H7 (cell line): ENCODE measurements at places on chromosomes 6 and 20. TPM values are rescaled to one million over a fixed set of nuclear protein-coding genes. Genes with fewer than 3 reads are reported as not detected.

Gene OR12D3
- total RNA-seq: not detected in 2 replicates

Gene FAM83B
- total RNA-seq: 1.5 and 1.7 TPM in 2 replicates

Gene ARMH2
- not detected in 2 replicates for total RNA-seq

Gene SLC17A1
- not detected in 2 replicates for total RNA-seq

Gene TRIM31
- total RNA-seq: not detected in 2 replicates

Gene SEMG2
- not detected in 2 replicates for total RNA-seq

Gene UNC93A
- total RNA-seq: 2.0 and 2.5 TPM in 2 replicates

Gene CCN2
- 5.8 and 8.3 TPM in 2 replicates for total RNA-seq

Gene RIPOR3
- 1.1 and 4.2 TPM in 2 replicates for total RNA-seq

Gene SLC12A5
- 1.3 and 4.3 TPM in 2 replicates for total RNA-seq

Gene PLN
- not detected in 2 replicates for total RNA-seq

Gene ZNF311
- 1.4 and 2.8 TPM in 2 replicates for total RNA-seq

Gene COL21A1
- 0.22 and 0.28 TPM in 2 replicates for total RNA-seq

Gene FBXO30
- 8.3 and 9.0 TPM in 2 replicates for total RNA-seq

Gene CRIP3
- 20.1 and 28.1 TPM in 2 replicates for total RNA-seq

Gene AFDN
- total RNA-seq: 67.6 and 107 TPM in 2 replicates

Gene SALL4
- total RNA-seq: 127 and 134 TPM in 2 replicates

Gene TCF21
- 0.03 TPM in 1 of 2 replicates, not detected in the other for total RNA-seq

Gene GPLD1
- 2.0 and 2.5 TPM in 2 replicates for total RNA-seq

Gene CALHM5
- under 0.01 and 0.04 TPM in 2 replicates for total RNA-seq

Gene RNF39
- 0.14 TPM in 1 of 2 replicates, not detected in the other for total RNA-seq

Gene RCAN2
- 1.5 and 2.8 TPM in 2 replicates for total RNA-seq

Gene PDYN
- total RNA-seq: 0.15 and 0.52 TPM in 2 replicates

Gene DOP1A
- total RNA-seq: 10.2 and 14.3 TPM in 2 replicates

Gene MMP24
- 14.8 and 21.1 TPM in 2 replicates for total RNA-seq

Gene CLIC1
- total RNA-seq: 456 and 621 TPM in 2 replicates

Gene DNAH8
- 0.03 TPM in 1 of 2 replicates, not detected in the other for total RNA-seq

Gene MBOAT1
- total RNA-seq: 17.9 and 23.6 TPM in 2 replicates

Gene NKX2-2
- total RNA-seq: 0.45 TPM in 1 of 2 replicates, not detected in the other

Gene ZBTB46
- total RNA-seq: 13.5 and 20.0 TPM in 2 replicates

Gene BPI
- total RNA-seq: not detected in 2 replicates

Gene COL9A1
- 2.5 and 4.7 TPM in 2 replicates for total RNA-seq

Gene TEAD3
- 17.6 and 18.0 TPM in 2 replicates for total RNA-seq

Gene EBF4
- total RNA-seq: 1.1 and 2.6 TPM in 2 replicates

Gene EYA4
- total RNA-seq: 0.10 and 0.30 TPM in 2 replicates

Gene ULBP2
- total RNA-seq: not detected in 2 replicates

Gene DDX43
- 0.07 and 0.15 TPM in 2 replicates for total RNA-seq
